ENCODE measurements at places on chromosomes 2 and 18.

DNA sequence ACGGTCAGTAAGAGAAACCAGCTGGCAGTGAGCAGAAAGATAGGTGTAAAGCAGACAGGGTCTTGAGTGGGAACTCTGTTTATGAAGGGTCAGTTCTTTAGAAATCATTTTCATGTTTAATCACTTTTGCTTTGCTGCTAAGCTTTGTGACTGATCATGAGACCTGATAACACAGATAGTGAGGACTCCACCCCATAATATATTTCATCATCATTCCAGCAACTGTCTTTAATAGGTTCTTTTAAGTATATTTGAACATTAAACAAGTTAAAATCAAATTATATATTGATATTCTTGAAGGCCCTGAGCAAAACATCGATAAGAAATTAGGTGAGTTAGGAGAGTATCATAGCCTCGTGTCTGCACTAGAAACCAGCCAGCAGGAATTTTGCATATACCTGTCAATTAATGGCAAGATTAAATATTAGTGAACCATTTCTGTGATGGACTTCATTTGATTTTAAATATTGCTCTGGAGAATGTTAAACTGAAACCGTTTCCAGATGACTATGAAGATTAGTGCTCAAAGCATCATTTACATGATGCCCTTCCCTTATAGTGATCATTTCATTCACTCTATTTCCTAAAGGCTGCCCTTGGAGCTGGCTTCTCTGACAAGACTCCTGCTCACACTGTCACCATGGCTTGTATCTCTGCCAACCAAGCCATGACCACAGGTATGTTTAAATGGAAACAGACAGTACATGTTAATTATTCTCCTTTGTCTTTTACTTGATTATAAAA, 31.9 kb downstream of the HADHB start:
- no peak for DNase-seq

GRCh38 chr2:148888986-148889385, 14.0 kb downstream of the KIF5C start:
- DNase-seq = no peak

GRCh38 chr2:1495676-1496358, 82.6 kb downstream of the TPO start:
- no peak for DNase-seq

DNA sequence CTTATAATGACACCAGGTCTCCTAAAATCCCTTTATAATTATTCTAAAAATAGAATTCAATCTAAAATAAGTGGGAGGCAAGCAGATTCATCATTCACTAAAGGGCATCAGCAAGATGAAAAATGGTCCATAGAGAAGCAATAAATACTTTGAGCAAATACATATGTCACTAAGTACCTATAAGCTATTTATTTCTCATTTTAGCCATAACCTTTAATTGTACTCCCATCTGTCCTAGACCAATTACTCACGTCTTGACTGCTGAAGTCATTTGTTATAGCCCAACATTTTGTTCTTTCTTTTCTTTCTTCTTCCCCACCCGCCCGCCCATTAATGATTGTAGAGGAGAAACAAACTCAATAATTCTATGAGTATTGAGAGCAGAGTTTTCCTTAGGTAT, 105.7 kb downstream of the MAP2 start:
- DNase-seq = no peak

GRCh38 chr2:176419591-176420071, 150.4 kb downstream of the MTX2 start:
- DNase-seq = no peak

DNA sequence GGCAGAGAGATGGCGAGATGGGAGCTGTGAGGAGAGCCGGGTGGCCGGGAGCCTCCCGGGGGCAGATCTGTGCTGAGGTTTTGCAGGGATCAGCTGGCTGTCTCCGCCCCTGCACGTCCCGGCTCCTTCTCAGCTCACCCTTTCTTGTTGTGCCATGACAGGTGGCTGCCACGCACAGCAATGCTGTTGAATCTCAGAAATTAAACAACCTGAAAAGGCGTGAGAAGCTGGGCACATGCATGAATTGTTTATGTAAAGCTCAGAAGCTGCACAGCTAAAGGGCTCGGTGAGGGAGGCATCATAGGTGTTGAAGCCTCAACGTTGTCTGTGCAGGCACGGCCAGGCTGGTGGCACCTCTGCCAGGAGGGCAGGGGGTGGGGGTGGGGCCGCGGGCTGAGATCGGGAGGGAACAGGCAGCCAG, 858 bp upstream of the RTP5 start:
- no peak for DNase-seq

GRCh38 chr2:98134172-98135005, 47.4 kb downstream of the VWA3B start:
- no peak for DNase-seq

DNA sequence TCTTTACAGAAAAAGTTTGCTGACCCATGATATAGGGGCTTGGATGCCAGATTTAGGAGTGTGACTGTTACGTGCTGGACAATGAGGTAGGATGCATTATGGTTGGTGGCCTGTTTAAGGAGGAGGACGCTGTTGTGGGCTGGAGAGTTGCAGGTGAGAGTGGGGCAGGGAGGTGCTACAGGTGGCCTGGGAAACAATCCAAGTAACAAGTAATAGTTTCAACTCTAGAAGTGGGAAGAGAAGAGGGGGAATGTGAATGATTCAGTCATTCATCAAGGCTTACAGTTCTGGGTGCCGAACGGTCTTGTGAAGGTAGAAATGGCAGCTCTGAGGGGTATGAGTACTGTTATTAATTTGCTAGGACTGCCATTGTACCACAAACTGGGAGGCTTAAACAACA, 6.2 kb downstream of the FABP1 start:
- DNase-seq = no peak

DNA sequence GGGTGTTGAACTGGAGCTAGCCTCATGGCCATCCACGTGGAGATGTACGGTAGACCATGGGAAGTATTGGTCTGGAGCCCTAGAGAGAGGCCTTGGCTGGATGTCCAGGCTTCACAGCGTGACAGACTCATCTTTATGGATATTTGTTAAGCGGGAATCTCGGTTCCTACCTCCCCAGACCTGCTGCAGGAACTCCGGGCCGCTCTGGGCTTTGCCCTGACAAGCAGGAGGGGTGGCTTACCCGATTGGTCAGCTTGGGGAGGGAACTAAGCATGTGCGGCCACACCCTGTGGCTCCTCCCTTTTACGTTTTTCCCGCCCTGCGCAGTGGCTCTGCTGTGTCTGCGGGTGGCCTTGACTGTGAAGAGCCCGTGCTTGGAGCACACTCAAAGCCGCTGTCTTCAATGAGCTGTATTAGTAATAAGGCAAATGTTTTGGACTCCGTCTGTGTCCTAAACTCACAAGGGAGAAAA, 52.3 kb downstream of the PAPOLG start:
- DNase-seq = no peak

DNA sequence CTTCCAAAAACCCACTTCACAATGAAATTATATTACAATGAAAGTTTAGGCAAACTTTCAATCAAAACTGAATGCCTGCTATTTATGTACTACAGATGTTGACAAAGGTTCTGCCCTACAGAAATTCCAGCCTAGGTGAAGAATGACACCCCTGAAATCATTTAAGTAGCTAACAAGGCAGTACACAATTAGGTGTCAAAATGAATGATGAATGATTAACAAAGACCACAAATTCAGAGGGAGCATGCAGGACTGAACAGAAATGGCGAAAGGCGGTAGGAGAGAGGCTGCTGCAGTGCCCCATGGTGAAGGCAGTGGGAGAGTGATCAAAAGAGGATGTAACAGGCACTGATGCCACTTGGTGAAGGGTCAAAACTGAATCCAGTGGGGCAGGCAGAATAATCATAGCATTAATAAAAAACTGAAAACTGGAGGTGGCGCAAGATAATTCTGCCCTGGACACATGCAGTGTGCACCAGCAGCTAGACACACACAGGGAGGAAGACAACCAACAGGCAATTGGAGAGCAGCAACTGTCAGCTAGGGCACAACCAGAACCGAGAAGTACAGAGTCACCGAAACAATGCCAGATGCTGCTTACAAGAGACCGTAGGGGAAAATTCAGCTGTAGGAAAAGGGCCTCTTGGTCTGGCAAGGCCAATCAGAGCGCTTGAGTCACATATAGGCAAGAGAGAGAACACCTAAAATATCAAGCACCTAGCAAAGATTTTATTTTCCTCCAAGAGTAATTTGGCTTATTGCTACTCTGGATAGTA, 4.5 kb downstream of the TMEM131 start:
- DNase-seq = no peak

DNA sequence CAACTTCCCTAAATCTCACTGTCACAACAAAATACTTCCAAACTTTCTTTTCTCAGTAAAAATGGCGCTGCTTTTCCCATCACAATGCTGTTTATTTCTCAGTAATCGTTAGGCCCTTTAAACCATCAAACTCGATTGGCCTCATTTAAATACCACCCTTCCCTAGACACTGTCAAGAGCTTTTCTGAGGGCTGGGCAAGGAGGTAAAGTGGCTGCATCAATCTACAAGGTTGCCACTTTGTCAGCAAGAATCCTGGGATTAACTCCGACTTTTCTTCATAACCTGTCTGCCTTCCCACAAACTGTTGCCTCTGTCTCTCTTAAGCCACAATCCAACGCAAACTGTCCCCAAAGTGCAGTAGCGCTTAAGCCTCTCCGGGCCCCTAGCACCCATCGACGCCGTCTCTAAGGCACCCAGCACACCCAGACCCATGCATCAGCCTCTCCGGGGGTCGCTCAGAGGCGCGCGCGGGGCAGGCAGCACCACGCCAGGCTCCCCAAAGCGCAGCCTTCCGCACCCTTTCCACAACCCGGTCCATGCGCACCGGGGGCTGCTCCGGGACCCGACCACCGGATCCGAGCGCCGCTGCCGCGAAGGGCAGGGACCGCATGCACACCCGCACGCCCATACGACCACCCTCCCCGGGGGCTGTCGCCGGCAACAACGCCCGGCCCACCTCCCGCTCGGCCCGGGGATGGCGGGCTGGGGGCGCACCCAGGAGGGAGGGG, 683 bp downstream of the MBOAT2 start:
- DNase-seq = no peak

GRCh38 chr2:214410918-214411554, at the start of gene VWC2L:
TSS of gene VWC2L (plus strand) at chr2:214411054. CDS start at chr2:214414194, 3,140 bp downstream.
- no peak for DNase-seq

Measured in activated T-cell treated with anti-CD3 and anti-CD28 coated beads for 4 hours (primary cell).